Pancreas (tissue), 10 donors: ENCODE measurements at places on chromosomes 13 and 19.

GRCh38 chr13:104106705-104107393, 1040.6 kb upstream of the SLC10A2 start:
- no peak for DNase-seq

DNA sequence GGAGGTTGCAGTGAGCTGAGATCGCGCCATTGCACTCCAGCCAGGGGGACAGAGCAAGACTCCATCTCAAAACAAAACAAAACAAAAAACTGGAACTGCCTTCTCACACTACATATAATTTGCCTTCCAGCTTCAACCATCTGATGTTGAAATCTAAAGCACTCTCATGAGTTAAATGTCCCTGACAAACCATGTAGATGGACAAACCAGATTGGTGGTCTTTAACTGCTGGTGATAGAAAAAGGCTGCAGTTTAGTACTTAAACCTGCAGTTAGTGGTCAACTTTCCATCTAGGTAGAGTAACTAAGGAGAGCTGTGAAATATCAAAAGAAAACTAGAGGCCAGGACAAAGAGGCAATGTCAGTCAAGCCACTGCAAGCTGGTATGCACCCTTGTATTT, 5.8 kb upstream of the C19orf84 start:
- DNase-seq: no peak

- no peak for DNase-seq
Measured at GRCh38 chr13:20159646-20160305, 1.1 kb downstream of the GJA3 start.

- DNase-seq: no peak
Measured at GRCh38 chr13:77000475-77000874, 8.6 kb downstream of the CLN5 start.

GRCh38 chr13:26967119-26968038, 204.2 kb downstream of the USP12 start:
- DNase-seq: no peak

DNA sequence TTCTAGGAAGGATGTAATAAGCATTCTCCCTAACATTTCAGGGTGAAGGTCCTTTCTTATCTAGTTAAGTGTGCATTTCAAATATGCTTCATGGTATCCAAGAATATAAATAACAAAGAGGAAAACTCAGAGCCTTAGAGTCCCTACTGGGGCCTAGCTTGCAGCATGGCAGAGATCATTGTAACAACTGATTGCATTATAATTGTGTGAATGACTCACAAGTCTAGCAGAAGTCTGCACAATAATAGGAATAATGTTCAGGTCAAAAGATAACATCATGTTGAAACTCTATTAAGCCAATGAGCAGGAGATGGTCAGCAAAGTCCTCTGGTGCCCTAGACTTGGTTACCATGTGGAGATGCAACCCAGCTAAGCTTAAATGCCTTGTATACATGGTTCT, 3.4 kb downstream of the POSTN start:
- DNase-seq: no peak

GRCh38 chr19:53389978-53390377, 5.0 kb upstream of the ZNF765 start:
- DNase-seq: no peak

GRCh38 chr13:29817604-29818378, 32.6 kb downstream of the UBL3 start:
- DNase-seq: no peak

- no peak for DNase-seq
Measured at GRCh38 chr13:107832500-107833100, 382.7 kb downstream of the LIG4 start.

- no peak for DNase-seq
Measured at GRCh38 chr13:57672168-57672567, 40.6 kb downstream of the PCDH17 start.

DNA sequence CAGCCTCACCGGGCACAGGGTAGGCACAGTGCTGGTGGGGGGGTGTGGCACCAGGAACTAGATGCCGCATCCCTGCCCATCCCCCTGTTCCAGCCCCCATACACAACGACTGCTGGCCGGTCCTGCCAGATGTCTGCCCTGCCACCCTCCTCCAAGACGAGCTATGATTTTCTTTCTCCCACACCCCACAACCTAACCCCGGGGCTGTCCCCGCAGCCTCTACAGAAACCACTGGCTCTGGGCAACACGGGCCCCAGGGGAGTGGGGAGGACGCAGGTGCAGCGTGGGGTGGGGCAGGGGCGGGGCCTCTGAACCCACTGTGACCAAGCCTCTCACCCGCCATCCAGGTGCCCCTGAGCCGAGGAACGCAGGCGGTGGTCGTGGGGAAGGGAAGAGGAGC, 15.5 kb downstream of the PGLS start:
- no peak for DNase-seq

DNA sequence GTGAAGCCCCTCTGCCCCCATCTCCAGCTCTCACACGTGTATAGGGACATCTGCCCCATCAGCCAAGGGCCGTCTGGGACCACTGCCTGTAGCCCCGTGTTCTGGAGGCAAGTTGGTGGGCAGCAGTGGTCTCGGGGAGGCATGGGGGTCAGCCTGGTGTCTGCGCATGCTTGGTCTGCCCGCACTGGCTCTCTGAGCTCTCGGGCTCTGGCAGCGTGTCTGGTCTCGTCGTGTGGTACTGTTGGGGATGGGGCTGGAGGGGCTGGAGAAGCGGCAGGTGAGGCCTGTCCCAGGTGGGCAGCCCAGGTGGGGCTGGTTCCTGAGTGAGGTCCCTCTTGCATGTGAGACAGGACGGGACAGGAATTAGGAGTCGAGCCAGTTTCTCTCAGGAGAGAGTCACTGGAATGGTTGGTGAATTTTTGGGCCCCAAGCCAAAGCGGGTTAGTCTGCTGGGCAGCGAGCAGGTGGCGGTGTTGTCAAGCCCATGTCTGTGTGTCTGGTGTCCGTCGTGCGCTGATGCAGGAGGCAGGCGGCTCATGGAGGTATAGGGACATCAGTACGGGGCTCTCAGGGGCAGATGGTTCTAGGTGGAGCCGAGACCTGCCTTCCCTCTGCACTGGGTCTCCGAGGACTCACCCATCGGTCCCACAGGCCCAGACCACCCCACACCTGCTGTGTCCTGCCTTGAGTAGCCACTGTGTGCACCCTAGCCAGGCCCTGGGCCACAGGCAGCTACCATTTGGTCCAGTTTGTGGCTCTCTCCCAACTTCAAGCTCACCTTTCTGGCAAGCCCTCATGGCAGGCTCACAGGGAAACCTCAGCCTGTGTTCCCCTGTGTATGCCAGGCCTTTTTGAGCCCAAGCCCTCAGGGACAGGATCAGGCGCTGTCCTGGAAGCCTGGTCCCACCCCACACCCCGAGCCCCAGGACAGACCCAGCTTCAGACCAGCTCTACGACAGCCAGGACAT, 18.2 kb downstream of the COMP start:
- no peak for DNase-seq

GRCh38 chr13:80010286-80010831, 330.6 kb downstream of the SPRY2 start:
- DNase-seq: no peak

DNA sequence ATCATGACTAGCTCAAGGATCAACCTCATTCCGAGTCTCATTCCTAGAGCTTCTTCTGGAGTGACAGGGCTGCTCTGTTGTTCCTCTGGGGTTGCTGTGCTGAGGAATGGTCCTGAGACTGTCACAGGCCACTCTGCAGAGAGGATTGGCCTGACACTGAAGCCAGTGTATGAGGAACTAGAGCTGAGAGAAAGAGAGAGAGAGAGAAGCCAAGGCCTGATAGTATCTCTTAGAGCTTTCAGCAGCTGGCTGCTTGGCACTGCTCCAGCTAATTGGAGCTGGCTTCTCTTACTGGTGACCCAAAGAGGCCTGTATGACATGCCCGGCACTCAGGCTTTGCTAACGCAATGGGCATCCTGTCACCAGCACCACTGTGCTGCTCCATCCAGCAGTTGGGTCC, 73.4 kb upstream of the FLT1 start:
- peak; percentile 93 for DNase-seq

DNA sequence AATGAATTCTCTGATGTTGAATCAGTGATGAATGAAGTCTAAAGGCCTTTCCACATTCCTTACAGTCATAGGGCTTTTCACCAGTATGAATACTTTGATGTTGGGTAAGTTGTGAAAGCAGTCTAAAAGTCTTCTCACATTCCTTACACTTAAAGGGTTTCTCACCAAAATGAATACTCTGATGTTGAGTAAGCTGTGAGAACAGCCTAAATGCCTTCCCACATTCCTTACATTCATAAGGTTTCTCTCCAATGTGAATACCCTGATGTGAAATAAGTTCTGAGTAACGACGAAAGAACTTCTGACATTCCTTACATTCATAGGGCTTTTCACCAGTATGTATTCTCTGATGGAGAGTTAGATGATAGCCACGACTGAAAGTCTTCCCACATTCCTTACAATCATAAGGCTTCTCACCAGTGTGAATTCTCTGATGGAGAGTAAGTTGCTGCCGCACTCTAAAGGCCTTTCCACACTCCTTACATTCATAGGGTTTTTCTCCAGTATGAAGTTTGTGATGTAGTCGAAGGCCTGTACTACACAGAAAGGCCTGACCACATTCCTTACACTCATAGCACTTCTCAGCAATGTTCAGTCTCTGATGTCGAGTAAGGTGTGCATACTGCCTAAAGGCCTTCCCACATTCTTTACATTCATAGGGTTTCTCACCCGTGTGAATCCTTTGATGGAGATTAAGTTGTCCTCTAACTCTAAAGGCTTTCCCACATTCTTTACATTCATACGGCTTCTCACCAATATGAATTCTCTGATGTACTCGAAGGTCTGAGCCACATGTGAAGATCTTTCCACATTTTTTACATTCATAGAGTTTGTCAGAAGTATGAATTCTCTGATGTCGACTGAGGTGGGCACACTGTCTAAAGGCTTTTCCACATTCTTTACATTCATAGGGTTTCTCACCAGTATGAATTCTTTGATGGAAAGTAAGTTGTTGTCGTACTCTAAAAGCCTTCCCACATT, 19.9 kb downstream of the ZFP30 start:
- no peak for DNase-seq

DNA sequence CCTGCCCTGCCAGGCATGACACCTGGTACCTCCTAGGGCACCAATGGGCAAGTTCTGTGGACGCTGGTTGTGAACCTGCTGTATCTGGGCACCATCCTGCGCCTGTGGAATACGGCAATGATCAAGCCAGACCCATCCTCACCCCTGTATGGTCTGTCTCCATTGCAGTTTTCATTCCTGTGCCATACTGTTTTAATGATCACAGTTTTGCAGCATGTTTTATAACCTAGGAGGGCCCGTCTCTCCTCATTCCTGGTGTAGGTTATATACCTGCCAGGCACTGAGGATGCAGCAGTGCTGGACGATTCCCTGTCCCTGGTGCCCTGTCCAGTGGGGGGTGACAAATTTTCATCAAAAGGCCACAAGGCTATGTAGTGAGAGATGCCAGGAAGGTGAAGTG, 5.6 kb downstream of the TBC1D17 start:
- no peak for DNase-seq

DNA sequence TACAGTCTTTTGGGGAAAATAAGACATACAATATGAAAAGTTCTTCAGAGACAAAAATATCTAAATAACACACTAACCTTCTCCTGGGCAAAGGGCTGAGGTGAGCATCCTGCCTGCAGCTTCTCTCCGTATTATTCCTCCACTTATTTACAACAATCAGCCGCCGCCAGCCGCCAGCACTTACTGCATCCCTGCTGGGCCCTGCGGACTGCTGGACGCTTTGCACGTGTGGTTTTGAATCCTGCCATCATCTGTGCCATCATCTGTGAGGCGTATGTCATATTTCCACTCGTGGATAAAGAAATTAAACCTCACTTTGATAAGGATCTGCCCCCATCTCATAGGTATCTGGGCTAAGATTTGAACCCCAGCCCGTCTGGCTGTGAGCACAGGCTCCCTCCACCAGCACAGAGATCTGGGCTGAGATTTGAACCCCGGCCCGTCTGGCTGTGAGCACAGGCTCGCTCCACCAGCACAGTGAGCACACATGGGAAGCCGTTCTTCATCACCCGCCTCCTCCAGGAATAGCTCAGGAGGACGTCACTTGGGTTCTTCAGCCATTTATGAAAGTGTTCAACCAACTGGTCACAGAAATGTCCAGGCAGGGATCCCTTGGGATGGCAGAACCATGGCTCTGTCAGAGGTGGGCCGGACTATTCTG, 35.2 kb upstream of the TUBGCP3 start:
- DNase-seq: no peak

- no peak for DNase-seq
Measured at GRCh38 chr13:106656186-106656585, 88.2 kb upstream of the ARGLU1 start.

DNA sequence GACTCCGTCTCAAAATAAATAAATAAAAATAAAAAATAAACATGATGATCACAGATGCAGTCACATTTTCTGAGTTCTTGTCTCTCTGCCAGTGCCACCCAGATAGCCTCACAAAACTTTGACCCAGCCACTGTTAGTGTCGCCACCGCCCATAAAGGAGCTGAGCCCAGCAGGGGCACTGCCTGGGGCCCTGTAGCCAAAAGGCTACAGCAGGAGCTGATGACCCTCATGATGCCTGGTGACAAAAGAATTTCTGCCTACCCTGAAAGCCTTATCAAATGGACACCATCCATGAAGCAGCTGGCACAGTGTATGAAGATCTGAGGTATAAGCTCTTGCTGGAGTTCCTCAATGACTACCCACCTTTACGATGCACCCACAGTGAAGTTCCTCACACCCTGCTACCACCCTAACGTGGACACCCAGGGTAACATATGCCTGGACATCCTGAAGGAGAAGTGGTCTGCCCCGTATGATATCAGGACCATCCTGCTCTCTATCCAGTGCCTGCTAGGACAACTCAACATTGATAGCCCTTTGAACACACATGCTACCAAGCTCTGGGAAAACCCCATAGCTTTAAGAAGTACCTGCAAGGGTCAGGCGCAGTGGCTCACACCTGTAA, 18.3 kb downstream of the ZNF587 start:
- DNase-seq: no peak

GRCh38 chr19:51971624-51972023, 15.0 kb downstream of the ZNF350 start:
- no peak for DNase-seq

DNA sequence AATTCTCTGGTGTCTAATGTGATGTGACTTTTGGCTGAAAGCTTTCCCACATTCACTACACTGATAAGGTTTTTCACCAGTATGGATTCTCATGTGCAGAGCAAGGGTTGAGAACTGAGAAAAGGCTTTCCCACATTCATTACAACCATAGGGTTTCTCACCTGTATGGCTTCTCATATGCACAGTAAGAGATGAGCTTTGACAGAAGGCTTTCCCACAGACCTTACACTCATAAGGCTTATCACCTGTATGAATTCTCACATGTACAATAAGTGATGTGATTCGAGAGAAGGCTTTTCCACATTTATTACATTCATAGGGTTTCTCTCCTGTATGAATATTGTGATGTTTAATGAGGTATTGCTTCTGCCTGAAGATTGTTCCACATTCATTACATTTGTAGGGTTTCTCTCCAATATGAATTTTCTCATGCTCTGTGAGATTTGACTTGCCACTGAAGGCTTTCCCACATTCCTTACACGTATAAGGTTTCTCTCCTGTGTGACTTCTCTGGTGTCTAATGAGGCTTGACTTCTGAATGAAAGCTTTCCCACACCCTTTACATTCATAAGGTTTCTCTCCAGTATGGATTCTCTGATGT, 14.0 kb downstream of the ZNF260 start:
- DNase-seq: no peak
